Fibroblast of the aortic adventitia (primary cell): ENCODE measurements at places on chromosomes 1 and 21.

DNA sequence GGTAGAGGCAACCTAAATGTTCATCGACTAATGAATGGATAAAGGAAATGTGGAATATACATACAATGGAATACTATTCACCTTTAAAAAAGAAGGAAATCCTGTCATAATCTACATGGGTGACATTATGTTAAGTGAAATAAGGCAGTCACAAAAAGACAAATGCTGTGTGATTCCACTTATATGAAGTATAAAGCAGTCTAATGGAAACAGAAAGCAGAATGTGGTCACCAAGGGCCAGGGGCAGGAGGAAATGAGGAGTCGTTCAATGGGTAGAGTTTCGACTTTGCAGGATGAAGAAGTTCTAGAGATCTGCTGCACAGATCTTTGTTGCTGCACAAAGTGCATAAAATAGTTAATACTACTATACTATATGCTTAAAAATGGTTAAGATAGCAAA is 7.8 kb downstream of the DIPK1A start:
- DNase-seq = no peak

- no peak for DNase-seq
Observed at GRCh38 chr21:31371715-31372470, 27.8 kb upstream of the TIAM1 start.

GRCh38 chr1:79663916-79664315 is 657.4 kb upstream of the ADGRL4 start:
- peak; percentile 14 for DNase-seq

GRCh38 chr1:241357366-241358340 is 648 bp upstream of the RGS7 start:
- DNase-seq = peak; percentile 12

- peak; percentile 87 for DNase-seq
Observed at GRCh38 chr1:26169669-26170471, at the start of gene ZNF593. Gene ZNF593, plus strand, starts transcription at chr1:26169908. Its CDS starts 76 bp downstream, at chr1:26169984.

GRCh38 chr1:1441002-1441888 is 5.8 kb downstream of the VWA1 start:
- peak; percentile 17 for DNase-seq
